Muscle of arm (tissue), 14 donors: ENCODE measurements at places on chromosomes 13 and 19.
A peak's percentile ranks its signal among the peaks of the same experiment; 100 is the strongest.

- no peak for DNase-seq
Measured at GRCh38 chr13:101341464-101341863, 74.8 kb downstream of the NALCN start.

- DNase-seq, result no peak
Measured at GRCh38 chr19:20079476-20079875, 1.7 kb downstream of the ZNF90 start.

- no peak for DNase-seq
Measured at GRCh38 chr19:34957830-34958751, 5.9 kb downstream of the ZNF792 start.

DNA sequence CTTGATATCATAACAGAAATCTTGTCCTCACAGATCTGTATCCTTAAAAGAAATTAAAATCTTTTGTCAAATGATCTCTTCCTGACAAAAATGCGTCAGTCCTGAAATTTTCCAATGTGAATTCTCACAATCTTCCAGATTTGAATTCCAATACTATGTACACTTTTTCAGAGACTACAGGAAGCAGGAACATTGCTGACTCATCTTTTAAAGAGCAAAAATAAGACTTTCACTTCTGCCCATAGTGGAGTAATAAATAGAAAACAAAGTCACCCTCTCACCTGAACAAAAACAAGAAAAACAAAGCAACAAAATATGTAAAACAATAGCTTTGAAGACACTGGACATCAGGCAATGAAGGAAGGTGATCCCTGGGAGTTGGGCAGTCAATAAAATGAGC, 167.0 kb upstream of the IPO5 start:
- no peak for DNase-seq

DNA sequence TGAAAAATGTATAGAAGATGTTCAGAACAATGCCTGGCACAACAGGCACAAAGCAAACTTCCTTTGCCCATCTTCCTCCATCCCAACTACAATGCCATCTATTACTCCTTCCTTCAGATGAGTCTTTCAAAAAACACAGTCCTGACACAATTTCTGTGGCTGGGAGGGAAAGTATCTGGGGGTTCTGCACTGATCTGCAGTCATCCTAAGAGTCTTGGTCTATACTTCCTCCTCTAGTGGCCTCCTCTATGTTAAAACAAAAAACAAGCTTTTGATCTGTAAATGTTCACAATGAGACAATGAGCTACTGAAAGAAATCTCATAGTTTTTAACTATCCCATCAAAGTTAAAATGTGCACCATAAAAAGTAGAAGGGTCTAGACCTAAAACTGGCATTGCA, 44.8 kb downstream of the USP12 start:
- no peak for DNase-seq

DNA sequence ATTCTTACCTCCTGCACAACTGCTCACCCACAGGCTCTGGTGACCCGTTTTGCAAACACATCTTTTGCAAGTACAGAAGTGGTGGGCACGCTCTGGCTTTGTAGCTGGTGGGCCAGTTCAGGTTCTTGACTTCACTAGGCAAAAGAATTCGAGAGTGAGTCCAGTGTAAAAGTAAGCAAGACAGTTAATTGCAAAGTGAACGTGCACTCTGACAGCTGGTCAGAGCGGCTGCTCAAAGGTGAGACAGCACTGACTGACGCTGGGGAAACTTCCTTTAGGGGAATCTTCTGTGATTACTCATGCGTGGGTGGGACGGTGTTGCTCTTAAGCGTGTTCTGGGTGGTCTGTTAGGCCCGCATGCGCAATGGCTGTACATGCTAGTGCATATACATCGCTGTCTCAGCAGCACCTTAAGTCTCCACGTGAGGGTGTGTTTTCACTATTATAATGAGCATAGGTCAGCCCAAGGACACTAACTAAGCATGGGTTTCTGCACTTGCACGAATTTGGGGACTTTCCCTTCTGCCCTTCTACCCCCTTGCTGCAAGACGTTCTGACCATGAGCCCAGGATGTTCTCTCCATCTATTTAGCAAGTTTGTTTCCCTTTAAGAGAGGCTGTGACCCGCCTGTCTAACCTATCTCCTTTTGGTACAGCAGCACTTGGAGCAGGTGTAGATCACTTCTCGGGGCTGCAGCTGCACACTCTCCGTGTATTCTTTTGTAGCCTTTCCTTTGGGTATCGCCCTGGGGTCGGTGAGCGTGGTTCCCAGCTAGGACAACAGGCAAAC, 30.2 kb upstream of the CD33 start:
- DNase-seq, result no peak

DNA sequence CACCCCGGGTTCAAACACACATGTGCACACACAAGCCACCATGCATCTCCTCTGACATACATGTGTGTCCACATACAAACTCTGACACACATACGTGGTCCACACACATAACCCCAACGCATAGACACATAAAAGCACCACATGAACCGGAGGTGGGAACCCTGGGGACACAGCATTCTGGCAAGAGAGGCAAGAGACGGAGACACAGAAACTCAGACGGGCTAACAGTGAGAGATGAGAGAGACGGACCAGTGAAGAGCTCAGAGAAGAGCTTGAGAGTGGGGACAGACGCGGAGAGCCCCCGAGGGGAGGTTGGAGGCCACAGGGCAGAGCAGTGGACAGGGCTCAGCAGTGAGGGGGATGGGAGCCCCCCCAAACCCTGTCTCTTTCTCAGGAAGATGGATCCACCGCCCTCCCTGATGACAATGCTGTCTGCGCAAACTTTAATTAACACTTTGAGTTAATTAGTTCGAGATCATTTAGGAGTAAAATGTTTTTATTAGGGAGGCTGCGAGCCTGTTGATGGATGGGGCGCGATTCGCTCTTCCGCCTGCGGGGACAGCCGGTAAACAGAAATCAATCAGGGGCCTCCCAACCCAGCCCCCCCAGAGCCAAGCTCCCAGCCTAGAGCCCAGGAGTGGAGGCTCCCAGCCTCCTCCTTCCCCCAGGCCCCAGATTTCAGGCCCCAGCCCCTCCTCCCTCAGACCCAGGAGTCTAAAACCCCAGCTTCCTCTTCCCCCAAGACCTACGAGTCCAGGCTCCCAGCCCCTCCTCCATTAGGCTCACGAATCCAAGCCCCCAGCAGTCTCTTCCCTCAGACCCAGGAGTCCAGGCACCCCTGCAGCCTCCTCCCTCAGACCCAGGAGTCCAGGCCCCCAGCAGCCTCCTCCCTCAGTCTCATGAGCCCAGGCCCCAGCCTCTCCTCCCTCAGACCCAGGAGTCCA, 9.5 kb upstream of the ERFL start:
- no peak for DNase-seq

- peak; percentile 69 for DNase-seq
Measured at GRCh38 chr19:33245948-33246708, 20.5 kb upstream of the SLC7A10 start.

DNA sequence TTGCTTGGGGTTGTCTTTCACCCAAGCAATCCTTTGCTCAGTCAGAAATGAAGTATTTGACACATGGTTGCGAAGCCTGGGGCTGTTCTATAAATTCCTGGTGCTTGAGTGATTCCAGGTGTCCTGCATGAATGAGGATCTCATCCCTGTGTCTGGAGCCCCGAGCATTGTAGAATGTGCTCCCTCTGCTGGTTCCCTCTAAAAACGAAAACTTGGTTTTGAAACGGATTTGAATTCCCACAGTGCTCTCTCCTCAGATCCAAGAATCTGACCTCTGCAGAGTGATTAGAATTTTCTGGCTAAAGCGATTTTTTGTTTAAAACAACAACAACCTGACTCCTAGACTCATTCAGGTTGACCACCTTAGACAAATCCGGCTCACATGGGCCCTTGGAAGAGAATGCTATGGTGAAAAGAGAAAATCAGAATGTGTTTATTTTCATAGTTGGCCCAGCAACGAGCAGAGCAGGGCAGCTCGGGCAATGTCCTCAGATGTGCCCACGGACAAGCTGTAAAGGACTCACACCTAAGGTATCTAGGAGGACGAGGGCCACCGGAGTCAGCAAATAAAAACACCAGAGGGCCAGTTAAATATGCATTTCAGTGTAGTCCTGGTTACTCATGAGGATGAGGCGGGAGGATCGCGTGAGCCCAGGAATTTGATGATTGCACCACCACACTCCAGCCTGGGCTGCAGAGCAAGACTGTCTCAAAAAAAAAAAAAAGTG, 8.7 kb upstream of the ATP12A start:
- peak; percentile 66 for DNase-seq

DNA sequence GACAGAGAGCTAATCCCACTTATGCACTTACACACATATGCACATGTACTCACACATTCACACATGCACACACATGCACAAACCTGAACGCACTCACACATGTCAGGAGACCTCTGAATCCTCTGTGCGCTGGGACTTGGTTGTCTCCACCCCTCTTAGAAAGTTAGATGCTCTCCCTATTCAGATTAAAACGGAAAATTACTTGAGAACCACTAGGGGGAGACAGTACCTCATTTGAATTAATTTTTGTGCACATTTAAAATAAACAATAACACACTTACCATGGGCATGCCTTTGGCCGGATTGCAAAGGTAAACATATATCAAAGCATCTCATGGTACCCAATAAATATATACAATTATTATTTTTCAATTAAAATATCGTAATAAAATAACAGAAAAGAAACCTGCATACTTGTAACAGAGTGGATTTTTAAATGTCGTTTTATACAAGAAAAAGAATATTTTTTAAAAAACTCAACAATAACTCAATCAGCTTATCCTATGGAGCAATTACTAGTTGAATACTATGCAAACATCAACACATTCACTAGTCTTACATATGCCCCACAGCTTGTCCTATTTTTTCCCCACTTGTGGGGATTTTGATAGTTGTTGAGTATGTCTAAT, 9.5 kb upstream of the LILRB4 start:
- DNase-seq, result no peak

GRCh38 chr19:2425622-2426581, 1.5 kb downstream of the TIMM13 start:
- DNase-seq, result no peak

GRCh38 chr13:73141292-73141771, 82.5 kb downstream of the KLF5 start:
- no peak for DNase-seq

DNA sequence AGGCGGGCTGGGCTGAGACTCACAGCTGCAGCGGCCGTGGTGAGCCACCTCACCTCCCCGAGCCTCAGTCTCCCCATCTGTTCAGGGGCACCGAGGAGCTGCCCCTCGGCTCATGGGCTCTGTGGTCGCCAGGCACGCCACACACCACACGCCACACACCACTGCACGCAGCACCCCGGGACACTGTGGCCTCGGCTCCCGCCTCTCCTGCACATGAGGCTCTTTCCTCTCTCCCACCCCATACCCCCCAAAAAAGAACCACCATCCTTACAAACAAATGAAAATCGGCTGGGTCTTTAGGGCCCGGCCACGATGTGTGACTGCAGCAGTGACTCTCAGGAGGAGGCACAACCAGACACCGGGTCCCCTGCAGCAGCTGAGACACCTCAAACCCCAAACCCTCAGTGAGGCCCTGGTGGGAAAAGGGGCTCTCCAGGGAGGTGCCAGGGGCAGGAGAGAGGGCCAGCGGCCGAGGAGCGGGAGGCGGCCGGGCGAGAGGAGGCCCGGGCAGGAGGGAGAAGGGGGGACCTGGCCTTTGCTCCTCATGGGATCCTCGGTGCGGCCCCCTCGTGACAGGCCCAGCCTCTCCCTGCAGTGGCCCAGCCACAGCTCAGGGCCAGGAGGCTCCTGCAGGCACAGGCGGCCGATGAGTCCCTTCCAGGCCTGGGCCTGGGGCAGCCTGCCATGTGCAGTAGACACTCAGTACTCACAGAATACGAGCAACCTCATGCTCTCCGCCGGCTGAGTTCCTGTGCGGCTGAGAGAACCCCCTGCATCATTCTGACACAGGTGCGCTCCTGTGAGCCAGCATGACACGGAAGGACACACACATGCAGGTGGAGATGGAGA, 66.3 kb downstream of the RASA3 start:
- DNase-seq, result no peak

- no peak for DNase-seq
Measured at GRCh38 chr19:28508666-28509065, 704.3 kb downstream of the UQCRFS1 start.

GRCh38 chr19:17807731-17808316, 12.9 kb downstream of the B3GNT3 start:
- DNase-seq, result no peak

GRCh38 chr13:109243311-109243951, 543.0 kb downstream of the IRS2 start:
- DNase-seq, result peak; percentile 2

GRCh38 chr19:36483653-36484052, 5.7 kb downstream of the ZNF566 start:
- no peak for DNase-seq

DNA sequence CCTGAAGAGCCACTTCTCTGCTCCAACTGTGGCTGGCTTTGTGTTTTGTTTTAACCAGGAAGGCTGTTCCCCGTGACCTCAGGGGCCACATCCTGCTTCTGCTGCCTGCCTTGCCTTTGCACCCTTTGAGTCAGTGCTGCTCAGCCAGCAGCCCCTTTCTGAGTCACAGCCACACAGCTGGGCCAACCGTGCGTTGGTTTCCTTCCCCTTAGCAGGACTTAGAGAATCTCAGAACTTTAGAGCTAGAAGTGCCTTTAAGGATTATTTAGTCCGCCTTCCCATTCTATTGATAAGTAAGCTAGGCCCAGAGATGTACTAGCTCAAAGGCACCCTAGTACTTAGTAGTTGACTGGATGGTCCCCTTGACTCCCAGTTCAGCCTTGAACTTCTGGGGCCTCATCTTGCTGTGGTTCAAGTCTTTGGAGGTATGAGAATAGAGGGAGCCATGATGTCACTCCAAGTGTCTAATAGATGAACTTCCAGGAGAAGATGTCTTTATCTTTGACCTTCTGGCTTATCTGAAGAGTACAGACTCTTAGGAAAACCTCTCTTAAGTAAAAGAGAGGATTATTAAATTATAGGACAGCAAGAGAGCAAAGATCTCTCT, 8.0 kb downstream of the RGCC start:
- no peak for DNase-seq

DNA sequence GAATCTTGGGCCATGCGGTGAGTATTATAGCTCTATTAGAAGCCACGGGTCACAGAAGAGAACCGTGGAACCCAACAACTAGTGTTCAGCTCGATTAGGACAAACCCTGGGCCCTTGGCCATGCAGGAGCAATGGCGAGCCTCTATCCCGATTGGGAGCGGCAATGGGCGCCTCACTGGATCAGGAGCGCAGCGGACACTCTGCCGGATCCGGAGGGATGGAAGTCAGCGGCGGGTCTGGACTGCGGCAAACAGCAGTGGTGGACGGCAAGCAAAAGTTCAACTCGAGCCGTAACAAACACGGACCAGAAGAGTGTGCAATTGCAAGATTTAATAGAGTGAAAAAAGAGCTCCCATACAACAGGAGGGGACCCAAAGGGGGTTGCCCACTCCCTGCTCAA, 1481.9 kb downstream of the PCDH9 start:
- DNase-seq, result no peak

- peak; percentile 34 for DNase-seq
Measured at GRCh38 chr19:47305309-47305751, 4.3 kb upstream of the C5AR1 start.

- DNase-seq, result no peak
Measured at GRCh38 chr19:30455881-30456280, 83.7 kb downstream of the ZNF536 start.

GRCh38 chr13:60412909-60413616, 16.0 kb downstream of the TDRD3 start:
- DNase-seq, result no peak
